ENCODE measurements at places on chromosomes 6 and 20.

GRCh38 chr6:143536461-143536865 lies 24.9 kb upstream of the FUCA2 start:
- DNase-seq: no peak

- no peak for DNase-seq
Observed at GRCh38 chr6:135129136-135129856, 51.8 kb upstream of the MYB start.

GRCh38 chr6:1700278-1700967 lies 90.7 kb downstream of the FOXC1 start:
- DNase-seq: no peak

GRCh38 chr6:4320860-4321259 lies 185.5 kb upstream of the ECI2 start:
- DNase-seq: peak; percentile 48

DNA sequence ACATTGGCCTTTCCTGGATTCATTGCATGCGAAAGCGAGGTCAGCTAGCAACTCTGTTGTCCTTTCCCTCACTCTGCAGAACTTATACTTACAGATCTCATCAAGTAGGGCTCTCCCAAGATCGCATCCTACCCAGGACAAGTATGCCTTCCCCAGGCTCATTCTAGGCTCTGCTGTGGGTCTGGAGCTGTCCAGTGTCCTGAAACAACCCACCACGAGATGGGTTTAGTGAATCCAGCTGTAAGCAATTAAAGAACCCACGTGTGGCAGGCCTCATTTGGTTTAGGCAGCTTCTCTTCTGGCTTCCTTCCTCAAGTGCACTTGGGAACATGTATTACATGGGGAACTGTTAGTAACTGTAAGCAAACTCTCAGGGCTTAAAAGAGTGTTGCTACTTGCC lies 406.5 kb upstream of the CHD6 start:
- no peak for DNase-seq

DNA sequence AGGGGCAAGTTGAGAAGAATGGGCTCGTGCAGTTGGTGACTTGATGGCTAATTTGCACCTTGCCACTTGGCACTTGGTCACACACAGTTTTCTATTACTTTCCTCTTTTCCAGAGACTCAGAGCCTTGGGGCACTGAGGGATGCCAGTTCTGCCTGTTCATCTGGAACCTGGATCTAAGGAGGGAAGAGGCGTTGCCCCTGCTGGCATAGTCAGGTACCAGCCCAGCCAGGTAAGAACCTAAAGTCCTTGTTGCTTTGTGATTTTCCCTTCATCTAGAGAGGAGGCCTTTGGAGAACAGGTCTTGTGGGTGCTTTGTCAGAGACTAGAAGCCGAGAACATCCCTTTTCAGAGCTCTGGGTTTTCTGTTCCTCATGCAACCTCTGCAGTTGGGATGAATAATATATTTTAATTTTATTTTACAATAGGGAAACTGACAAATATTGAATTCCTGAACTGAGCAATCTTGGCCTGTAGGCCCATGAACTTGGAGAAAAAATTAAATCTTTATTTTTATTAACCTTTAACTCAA lies 11.4 kb downstream of the SYTL3 start:
- DNase-seq: no peak

DNA sequence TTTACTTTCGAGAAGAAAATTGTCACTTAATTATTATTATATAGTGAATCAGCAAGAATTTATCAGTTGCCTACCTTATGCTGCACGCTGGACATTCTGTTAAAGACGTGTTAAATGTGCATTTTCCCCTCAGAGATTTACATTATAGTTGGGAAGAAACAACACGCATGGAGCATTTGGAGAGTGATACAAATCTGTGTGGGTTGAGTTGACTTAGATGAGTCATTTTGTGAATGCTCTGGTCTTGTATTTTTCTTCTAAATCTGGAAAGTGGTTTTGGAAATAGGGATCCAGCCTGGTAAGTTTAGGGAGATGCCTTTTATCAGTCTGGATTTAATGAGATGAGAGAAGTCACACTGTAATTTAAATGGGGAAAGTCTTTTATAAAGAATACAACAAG lies 24.0 kb upstream of the SMIM26 start:
- no peak for DNase-seq

- DNase-seq: no peak
Observed at GRCh38 chr6:17039266-17039665, 62.6 kb upstream of the STMND1 start.

DNA sequence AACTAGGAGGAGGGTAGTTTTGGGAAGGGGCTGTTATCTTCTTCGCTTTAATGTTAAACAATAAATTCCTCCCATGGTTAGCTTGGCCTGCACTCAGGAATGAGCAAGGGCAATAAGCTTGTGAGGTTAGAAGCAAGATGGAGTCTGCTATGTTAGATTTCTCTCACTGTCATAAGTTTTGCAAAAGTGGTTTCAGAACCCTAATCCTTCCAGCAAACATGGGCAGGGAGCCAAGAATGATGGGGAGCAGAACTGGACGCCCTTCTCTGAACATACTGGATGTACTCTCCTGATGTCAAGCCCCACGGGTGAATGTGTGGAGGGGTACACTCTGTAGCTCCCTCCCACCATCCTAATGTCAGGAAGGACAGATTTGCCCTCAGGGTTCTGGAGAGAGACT lies 22.3 kb downstream of the C6orf163 start:
- no peak for DNase-seq

DNA sequence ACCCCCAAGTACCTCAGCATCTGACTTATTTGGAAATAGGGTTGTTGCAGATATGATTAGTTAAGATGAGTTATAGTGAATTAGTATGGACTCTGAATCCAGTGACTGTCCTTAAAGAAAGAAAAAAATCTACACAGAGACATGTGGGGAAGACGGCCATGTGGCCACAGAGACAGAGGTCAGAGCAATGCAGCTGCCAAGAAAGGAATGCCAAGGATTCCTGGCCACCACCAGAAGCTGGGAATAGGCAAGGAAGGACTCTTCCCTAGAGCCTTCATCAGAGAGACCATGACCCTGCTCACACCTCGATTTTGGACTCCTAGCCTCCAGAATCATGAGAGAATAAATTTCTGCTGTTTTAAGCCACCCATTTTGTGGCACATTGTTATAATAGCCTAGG lies 81.8 kb downstream of the FYN start:
- DNase-seq: no peak

DNA sequence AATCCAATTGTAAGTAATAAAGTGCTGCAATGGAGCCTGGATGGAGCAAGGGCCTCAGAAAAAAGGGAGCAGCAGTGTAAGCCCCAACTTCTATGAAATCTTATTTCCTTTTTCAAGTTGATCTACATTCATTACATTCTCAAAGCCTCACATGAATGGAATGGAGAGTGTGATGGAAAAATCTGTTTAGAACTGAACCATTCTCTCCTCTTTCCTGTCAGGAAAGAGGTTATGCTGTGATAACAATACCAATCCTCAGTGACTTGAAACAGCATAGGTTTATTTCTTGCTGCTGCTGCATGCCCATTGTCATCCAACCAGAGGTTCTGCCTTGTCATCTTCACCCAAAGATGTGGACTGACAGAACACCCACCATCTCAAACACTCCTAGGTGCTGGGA lies 8.9 kb upstream of the OR2H2 start:
- DNase-seq: no peak
